ENCODE measurements at places on chromosomes 6 and 20. TPM values are rescaled to one million over a fixed set of nuclear protein-coding genes. Genes with fewer than 3 reads are reported as not detected.

GRCh38 chr6:154549179-154549578 lies 38.7 kb upstream of the CNKSR3 start:
- DNase-seq: no peak

- no peak for DNase-seq
Measured at GRCh38 chr6:2462831-2463230, 217.4 kb upstream of the GMDS start.

- DNase-seq: no peak
Measured at GRCh38 chr6:29506446-29507067, 18.8 kb upstream of the MAS1L start.

DNA sequence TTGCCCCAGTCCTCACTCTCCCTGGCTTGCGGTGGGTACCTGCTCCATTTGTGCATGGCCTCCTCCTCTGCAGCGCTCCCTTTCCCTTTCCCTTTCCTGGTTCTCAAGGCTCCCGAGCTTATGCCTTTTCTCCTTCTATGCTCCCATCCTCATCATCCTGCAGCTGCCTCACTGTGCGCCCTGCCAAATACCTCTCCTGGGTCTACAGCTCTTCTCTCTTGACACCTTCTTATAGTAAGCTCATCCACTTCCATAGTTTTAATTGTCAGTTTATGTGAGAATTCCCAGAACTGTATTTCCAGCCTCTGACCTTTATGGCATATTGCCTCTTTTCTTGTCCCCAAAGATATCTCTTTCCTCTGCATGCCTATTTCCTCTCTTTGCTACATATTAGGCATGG lies 5.9 kb downstream of the ADGRF5 start:
- no peak for DNase-seq

GRCh38 chr6:107800564-107801164 lies 23.4 kb downstream of the SCML4 start:
- DNase-seq: no peak

GRCh38 chr6:97423190-97423589 lies 140.2 kb upstream of the MMS22L start:
- DNase-seq: no peak

GRCh38 chr20:458776-459175 lies 3.6 kb downstream of the TBC1D20 start:
- no peak for DNase-seq

DNA sequence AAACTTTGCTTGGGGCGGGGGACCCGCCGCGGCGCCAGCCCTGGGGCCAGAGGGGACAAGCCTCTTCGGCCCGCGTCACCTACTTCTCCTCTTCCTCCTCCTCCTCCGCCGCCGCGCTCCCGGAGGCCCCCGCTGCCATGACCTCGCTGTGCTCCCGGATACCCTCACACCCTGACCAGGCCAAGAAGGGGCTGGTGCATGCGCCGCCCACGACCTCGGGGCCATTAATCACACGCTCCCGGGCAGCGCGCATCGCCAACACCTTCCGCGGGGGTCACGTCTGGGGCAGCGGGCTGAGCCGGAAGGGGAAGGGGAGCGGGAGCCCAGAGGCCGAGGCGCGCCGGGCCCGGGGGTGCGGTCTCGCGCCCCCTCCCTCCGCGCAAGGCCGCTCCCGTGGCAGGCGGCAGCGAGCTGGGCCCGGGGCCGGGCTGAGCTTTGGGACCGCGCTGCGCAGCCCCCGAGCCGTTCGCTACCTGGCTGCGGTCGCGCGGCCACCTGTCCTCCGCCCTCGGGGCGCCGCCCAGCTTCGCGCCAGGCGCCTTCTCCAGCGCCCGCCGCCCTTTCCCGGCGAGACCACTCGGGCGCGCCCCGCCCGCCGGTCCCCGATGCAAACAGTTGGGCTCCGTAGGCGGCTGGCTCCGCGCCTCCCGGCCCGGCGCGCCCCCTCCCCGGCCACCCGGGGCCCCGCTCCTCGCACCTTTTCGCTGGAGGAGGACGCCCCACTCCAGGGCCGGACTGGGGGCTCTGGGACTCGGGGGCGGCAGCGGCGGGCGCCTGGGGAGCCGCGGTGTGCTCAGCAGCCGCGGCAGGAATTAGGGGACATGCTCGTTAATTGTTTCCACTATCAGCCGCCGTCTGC lies 575 bp upstream of the CNR1 start:
- peak; percentile 1 for DNase-seq

DNA sequence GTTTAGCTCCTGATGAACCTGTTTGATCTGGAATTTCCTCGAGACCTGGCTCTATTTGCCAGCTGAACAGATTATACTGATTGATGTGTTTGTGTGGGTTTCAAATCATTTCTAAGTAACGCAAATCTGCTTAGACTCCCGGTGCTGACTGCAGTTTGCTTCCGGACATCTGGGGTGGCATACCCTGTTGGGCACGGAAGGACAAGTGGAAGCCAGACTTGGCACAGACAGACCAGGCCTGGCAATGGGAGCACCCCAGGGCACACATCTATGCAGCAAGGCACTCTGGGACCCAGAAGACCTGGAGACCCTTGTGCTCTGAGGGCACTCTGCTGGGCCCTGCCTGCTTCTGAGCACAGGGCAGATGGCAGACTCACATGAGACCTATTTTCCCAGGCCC lies 433.7 kb upstream of the CHD6 start:
- no peak for DNase-seq

DNA sequence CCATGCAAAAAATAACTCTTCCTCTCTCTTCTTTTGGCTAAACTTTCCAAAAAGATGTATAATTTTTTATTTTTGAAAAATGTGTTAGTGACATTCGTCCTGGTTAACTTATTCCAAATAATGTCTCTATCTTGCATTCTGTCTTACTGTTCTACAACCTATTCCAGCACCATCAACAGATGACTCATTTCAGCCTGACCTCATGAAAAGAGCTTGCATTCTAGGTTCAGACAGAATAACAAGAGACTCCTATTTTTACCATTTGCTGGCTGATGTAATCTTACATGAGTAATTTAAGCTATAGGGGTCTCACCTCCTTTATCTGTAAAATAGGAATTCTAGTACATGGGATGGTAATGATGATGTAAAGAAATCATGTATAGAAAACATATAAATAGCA lies 109.0 kb downstream of the FUT9 start:
- DNase-seq: no peak

- no peak for DNase-seq
Measured at GRCh38 chr6:118280210-118280609, 267.9 kb upstream of the PLN start.

DNA sequence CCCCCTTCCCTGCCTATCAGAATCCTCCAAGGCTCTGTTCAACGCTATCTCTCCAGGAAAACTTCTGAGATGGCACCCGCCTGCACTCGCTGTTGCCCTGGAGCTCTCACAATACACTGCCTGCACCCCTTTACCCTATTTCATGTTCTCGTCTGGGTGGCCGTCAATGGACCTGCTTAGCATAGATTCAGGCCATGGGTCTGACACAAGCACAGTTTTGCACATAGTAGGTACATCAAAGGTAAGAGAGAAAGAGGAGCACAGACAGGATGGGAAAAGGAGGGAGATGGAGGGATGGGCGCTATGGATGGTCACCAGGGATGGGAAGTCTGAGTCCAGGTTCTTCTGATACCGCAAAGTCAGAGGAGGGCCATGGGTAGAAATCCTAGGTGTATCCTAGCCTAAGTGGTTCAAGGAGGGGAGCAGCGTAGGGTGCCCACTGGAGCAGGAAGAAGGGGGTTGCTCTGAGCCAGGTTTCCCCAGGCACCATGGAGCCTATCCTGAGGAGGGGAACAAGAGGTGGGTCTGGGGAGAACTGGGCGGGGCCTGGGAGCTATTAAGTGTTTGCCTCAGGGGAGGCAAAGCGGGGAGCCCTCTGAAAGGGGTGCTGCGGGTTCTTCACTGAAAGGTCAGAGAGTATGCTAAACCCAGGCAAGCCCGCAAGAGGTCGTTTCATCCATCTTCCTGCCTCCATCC lies 89.3 kb downstream of the MRPL14 start:
- no peak for DNase-seq

GRCh38 chr6:155107432-155108069 lies 112.4 kb downstream of the TIAM2 start:
- no peak for DNase-seq

DNA sequence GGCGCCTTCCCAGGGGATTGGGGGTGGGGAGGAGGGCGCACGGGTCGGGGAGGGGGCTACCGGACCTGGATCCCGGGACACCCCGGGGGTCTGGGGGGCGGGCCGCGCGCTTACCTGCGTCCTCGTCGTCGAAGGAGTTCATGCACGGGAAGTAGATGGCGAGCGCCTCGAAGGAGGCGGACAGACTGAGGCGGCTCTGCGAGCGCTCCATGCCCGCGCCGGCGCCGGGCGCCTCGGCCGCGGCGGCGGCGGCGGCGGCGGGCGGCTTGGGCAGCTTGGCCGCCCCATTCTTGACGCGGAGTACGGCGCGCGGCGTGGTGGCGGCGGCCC lies 320 bp downstream of the RIMS4 start:
- no peak for DNase-seq

The SERINC1 gene
- polyA plus RNA-seq: 161 TPM

The CRISP2 gene
- not detected for polyA plus RNA-seq

The LPIN3 gene
- 0.01 TPM for polyA plus RNA-seq

The IYD gene
- polyA plus RNA-seq: not detected

The SYNDIG1 gene
- not detected for polyA plus RNA-seq

The SLC52A3 gene
- not detected for polyA plus RNA-seq
